ENCODE measurements at places on chromosomes 1 and 21. TPM values are rescaled to one million over a fixed set of nuclear protein-coding genes. Genes with fewer than 3 reads are reported as not detected.

The SPATA45 gene
- not detected for total RNA-seq

The DEPDC1 gene
- 0.67 TPM for total RNA-seq

The HAO2 gene
- not detected for total RNA-seq

The GJB4 gene
- total RNA-seq: 0.17 TPM

The KCNT2 gene
- not detected for total RNA-seq

The DNALI1 gene
- 4.8 TPM for total RNA-seq

The CD5L gene
- not detected for total RNA-seq
